ENCODE measurements at places on chromosomes 12 and 14. TPM values are rescaled to one million over a fixed set of nuclear protein-coding genes. Genes with fewer than 3 reads are reported as not detected.

The LRFN5 gene
- 0.90 TPM for total RNA-seq

The ARPC3 gene
- 377 TPM for total RNA-seq

The SLC7A8 gene
- total RNA-seq = 3.2 TPM

The KRT80 gene
- total RNA-seq = 0.14 TPM

The SRRM4 gene
- total RNA-seq = under 0.01 TPM

The DEPDC4 gene
- total RNA-seq = 2.0 TPM

The PRPH gene
- 0.28 TPM for total RNA-seq

The IL22 gene
- 0.38 TPM for total RNA-seq

The PRB2 gene
- 0.05 TPM for total RNA-seq

The KITLG gene
- total RNA-seq = 7.5 TPM

The NFYB gene
- 55.1 TPM for total RNA-seq

The NINJ2 gene
- total RNA-seq = 11.8 TPM

The HOXC4 gene
- 0.19 TPM for total RNA-seq

The PHETA1 gene
- 1.3 TPM for total RNA-seq

The LTBP2 gene
- total RNA-seq = 2.6 TPM

The CCDC88C gene
- 25.6 TPM for total RNA-seq

The PMEL gene
- 0.28 TPM for total RNA-seq

The CNTN1 gene
- total RNA-seq = 5.6 TPM

The PTCSC3 gene
- not detected for total RNA-seq

The DPPA3 gene
- total RNA-seq = 0.19 TPM

Data from thymus (tissue), 14 donors.